HEK293T (cell line): ENCODE measurements at places on chromosomes 4 and X.

DNA sequence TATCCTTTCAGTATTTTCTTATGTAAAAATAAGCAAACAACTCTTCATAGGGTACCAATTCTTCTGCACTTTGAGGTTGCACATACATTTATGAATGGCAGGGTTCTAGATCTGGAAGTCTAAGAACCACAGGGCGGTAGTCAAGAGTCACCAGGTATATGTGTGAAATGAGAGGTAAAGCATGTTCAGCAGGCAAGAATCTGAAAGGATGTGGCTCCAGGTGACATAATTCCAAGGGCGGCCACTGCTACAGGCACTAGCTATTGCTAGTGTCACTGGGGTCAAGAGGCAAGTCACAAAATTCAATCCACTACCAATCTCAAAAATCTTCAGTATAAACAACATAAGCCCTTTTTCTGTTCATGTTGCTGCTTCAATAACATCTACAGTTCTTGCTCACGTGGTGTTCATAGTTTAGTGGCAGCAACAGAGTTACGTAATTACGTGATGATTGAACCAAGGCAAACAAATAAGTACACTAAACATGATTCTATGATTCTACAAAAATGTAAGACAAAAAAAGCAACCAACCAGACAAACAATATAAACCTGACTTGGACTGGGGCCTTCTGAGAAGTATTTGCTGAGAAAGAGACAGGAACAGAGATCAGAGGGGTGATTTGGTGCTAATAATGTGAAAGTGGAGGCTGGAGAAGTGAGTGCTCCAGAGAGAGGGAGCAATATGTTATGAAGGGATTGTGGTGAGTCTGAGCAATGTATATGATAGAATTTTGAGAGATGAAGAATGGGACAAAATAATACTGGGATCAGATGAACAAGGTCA, 101.7 kb downstream of the NAA11 start:
- no peak for DNase-seq

GRCh38 chr4:38453253-38453881, 210.6 kb upstream of the KLF3 start:
- DNase-seq, result no peak

- no peak for DNase-seq
Observed at GRCh38 chr4:139814323-139815015, 148.8 kb downstream of the MGST2 start.

DNA sequence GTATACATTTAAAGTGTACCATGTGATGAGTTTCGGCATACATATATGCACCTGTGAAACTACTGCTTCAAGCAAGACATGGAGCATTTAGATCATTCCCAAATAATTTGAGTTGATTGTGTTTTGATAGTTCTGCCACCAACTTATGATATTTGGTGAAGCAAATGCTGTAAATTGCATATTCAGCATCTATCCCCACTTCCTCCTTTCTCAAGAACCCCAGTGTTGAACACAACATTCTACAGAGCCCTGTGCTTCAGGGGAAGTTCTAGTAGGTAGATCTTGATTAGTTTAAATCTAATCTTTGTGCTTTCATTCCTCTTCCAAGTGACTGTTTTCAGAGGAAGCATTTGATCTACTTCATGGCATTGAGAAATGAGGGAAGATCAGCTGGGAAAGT, 5.4 kb upstream of the SHROOM3 start:
- no peak for DNase-seq

DNA sequence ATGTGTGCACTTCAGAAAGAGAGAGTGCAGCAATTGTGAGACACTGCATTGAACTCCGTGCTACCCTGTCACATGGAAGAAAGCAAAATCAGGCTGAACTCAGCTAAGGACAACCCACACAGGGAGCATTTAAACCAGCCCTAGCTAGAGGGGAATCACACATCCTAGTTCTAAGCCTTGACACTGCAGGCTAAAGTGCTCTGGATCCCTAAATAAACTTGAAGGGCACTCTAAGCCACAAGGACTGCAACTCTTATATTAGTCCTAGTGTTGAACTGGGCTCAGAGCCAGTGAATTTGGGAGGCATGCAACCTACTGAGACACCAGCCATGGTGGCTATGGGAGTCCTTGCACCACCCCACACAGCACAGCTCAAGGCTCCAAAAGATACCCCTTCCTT, 311.9 kb downstream of the OPHN1 start:
- no peak for DNase-seq

- DNase-seq, result no peak
Observed at GRCh38 chr4:77047037-77047436, 28.8 kb downstream of the CCNI start.

- DNase-seq, result no peak
Observed at GRCh38 chr4:21205821-21206531, 505.7 kb downstream of the PACRGL start.

DNA sequence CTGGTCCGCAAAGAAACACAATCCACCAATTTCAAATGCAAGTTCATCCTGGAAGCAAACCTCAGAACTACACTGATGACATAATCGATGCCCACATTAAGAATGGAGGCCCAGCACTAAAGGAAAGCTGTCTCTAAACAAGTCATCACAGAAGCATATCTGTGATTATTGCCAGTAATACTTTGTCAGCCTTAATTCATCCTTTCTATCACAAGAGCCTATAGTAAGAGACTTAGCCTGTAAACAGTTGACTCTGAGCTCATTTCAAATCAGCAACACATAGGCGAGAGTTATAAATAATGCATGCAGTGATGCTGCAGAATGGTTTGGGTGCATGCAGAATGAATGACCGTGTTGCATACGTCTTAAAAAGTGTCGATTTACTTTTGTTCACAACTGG, 105.9 kb upstream of the ZFP42 start:
- DNase-seq, result no peak

DNA sequence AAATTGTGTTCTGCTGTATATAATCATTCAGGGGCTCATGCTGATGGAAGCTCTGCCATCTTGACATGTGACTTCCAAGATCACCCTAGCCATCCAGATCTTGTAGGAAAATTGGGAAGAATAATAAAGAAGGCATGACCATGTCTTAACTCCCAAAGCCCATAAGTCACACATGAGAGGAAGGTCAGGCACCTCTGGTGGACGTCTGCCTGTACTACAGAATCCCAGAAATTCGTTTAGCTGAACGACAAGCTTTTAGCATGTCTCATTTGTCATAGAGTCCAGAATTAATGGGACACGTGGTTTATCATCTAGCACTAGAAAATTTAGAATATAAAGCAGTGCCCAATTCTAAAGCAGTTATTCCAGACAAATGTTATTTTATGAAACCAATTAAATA, 212.7 kb downstream of the CENPC start:
- DNase-seq, result peak; percentile 47

- no peak for DNase-seq
Observed at GRCh38 chr4:76799718-76800117, 98.2 kb downstream of the SOWAHB start.

- DNase-seq, result no peak
Observed at GRCh38 chrX:36978886-36979285, 29.3 kb upstream of the FAM47C start.

- no peak for DNase-seq
Observed at GRCh38 chr4:76723924-76724323, 174.0 kb downstream of the SOWAHB start.

DNA sequence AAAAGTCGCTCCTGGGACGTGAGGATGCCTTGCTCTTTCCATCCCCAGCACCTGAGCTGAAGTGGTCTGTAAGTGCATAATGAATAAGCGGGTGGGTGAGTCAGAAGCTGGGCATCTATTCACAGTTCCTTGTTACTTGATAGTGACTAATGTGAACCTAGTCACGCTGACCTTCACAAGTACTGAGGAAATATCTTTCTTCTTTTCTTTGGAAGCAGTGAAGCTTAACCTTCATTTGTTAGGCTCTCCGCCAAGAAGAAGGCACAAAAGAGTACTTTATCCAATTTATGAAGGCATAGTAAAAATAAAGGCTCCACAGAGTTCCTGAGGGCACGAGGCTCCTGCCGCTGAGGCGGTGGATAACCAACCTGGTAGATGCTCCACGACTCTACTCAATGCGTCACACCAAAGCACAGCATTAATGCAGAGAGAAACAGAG, 475.7 kb upstream of the SLIT2 start:
- DNase-seq, result peak; percentile 11

DNA sequence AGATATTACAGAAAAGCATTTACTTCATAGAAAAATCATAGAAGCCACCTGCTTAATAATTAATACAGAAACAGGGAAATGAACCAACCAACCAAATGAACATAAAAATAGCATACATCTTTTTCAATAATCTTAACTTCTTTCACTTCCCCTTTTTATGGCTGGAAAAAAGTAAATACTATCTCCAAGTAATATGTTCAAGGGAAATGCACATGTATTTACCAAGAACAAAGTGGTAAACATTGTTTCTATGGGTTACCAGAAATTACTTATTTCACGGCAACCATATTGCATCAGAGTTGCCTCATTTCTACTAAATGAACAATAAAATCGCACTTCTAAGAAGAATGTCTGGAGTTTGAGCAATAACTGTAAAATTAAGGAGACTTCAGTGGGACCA, 321.3 kb downstream of the TMA16 start:
- no peak for DNase-seq

DNA sequence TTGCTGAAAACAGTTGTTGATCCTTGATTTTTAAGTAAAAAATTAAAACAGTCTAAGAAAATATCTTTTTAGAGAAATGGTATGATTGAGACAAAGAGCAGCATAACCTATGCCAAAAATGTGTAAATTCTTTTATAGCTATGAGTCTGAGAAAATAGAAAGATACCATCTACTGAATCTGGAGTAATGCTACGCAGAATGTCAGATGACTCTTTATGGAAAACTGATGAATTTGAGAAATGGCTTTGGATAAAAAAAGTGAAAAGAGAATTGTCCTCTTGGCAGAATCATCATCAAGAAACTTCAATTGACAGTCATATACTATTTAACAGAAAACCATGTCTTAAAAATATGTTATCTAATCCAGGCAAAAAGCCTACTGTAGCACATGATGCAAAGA, 183.1 kb downstream of the FAT4 start:
- DNase-seq, result no peak

DNA sequence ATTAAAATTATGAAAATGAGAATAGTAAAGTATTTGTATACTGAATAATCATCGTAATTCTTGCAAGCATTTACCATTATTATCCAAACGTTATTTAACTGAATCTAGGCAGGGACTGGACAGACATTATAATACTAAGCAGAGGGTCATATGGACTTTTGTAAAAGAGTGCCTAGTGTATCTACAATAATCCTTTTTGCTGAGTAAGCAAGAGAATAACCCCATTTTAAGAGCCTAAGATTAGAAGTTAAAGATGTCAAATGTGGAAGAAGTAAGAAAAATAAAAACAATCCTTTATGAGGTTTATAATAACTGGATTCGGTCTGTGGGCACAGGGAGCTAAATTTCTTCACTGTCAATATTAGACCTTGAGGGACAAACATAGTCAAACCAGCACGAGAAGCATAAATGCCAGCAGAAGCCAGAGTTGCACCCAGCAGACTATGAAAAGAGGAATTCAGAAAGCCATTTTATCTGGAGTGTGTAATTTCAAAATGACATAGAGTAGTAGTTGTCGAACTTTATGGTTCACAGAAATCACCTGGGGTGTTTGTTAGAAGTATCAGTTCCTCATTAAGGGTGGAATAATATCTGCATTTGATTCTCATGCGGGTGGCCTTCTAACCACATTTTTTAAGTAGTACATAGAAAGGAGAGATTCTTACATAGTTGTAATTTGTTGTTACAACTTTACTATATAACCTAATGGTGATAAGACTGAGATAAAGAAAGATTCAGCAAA, 39.7 kb upstream of the DCLK2 start:
- DNase-seq, result no peak

DNA sequence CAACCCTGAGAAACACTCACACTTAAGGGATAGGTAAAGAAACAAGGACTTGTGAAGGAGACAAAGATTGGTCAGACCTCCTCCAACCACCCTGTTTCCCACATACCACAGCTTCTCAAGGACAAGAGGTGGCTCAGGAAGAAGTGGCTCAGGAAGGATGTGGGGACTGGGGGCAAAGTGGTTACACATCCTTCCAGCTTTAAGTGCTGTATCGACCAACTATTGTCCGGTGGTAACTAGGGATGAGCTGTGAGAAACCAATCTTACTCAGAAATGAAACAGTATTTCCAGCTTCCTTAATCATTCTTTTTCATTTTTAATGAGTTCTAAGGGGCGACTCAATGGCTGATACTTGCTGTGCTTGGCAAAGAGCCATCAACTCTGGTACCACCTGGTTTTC, 8.5 kb upstream of the LHFPL1 start:
- DNase-seq, result no peak

DNA sequence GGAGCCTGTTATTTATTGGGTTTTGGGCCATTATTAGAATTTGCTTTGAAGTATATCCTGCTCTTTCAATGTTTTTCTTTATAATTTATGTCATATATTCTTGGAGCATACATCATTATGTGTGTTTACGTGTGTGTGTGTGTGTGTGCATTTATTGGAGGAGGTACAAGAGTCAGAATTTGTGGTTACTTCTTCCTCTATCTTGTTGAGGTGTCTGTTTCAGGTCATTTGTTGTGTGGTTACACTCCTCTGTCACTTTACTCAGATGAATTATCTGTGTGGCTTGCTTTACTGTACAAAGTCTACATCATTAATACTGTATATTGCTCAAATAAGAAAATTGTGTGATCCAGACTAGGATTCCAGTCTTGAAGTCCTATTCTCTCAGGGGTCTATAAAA, 1957.4 kb upstream of the TENM3 start:
- DNase-seq, result no peak

- no peak for DNase-seq
Observed at GRCh38 chr4:128820671-128821070, 11.2 kb downstream of the JADE1 start.

DNA sequence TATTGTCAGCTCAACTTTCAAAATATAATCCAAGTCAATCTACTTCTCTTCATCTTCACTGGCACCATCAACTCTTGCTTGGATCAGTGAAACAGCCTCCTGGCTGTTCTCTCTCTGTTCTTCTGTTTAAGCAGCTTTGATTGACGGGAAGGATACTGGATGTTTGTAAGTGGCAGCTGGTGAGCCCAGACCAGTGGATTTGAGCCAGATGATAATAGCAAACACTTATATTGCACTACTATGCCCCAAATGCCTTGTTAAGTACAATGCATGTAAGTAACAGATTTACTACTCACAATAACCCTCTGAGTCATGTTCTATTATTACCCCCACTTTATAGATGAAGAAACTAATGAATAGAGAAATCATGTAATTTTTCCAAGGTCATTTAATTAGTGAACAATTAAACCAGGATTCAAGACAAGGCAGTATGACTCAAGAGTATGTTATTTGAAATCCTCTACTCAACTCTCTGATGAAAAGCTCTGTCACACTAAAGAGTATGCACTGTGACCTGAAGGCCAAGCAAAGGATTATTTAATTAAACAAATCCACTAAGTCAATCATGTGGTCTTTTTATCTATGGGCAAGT, 44.8 kb downstream of the SPANXN3 start:
- DNase-seq, result no peak

DNA sequence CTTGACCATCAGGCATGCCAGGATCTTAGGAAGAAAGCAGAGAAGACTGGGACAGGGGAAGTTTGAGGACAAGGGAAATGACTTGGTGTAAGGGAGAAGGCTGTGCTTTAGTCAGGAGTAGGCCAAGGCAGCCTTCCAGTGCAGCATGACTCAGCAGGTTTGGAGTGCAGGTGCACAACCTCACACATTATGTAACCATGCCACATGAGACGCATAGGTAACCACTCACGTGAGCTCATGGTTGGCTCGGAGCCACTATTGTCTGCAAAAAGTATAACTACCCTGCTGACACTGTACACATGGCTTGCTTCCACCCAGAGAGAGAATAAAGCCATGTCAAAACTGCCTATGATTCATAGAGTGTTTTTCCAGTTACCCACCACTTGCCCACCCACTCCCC, 715.9 kb downstream of the SMARCA1 start:
- DNase-seq, result no peak

GRCh38 chr4:124977045-124977444, 264.5 kb upstream of the ANKRD50 start:
- no peak for DNase-seq
